ENCODE measurements at places on chromosomes 5 and 9.

DNA sequence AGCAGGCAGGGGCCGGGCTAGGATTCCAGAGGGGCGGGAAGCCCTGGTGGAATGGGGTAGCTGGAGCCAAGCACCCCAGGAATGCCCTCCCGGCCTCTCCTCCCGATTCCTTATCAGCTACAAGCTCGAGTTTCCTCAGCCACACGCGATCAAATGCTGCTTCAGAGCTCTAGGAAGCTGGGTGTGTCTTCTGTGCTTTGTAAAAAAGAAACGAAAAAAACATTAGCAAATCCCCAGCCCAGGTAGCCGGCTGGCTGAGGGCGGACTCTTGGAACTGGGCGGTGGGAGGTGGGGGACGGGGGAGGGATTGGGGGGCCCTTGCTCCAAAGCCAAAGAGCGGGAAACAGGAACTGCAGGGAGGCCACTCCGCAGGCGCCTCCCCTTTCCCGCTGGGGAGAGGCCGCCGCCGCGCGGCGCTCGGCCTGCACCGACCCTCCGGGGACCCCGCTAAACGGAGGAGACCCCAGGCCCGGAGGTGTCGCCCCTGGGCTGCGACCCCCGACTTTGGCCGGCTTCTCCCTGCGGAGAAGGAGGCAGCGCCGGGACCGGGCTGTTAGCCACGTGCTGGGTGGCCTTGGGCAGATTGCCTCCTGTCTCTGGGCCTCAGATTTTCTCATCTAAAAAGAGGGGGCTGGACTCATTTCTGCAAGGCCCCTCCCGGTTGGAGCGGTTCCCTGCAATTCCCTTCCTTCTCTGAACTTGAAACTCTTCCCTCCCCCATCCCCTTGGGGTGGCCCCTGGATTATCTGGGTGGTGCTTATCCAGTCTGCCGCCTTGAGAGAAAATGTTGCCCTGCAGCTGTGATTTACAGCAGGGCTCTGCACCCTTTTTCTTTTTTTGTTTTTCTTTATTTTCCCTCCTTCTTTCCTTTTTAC lies 40.9 kb upstream of the FABP6 start:
- no peak for DNase-seq

DNA sequence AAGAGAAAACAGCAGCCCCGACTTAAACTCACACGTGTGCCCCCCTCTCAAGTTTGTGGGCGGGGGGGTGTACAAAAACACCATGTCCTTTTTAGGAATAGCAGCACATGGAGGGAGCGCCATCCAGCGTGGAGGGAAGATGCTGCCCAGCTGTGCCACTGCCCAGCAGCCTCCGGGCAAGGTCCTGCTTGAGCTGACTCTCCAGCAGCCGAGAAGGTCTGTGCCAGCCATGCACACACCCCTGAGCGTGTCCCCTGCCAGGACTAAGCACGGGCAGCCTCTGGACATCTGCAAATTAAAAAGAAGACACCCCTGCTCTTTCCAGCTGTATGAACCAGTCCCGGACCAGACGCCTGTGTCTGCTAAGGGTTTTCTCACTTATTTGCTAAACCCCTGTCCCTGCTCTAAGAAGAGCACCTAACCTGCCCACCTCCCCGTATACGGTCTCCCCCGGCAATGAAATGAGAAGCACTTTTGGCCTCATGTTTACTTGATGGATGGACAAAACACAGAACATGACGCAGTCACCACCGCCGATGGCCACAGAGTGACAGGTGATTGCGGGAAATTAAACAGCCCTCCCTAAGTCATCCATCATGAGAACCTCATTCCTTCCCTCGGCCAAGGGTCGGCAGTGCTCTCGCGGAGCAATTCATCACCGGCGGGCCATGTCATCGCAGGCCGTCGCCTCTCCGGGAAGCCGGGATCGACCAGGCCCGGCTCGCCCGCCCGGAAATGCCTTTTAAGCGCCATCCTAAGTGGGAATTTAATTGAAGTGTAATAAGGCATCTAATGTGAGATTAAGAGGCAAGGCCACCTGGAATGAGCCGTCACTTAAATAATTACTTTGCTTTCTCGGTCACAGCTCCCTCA lies 96.9 kb downstream of the OLFM1 start:
- DNase-seq: no peak

- DNase-seq: no peak
These were observed 72.3 kb downstream of the DROSHA start for GRCh38 chr5:31459594-31459993.

- no peak for DNase-seq
These were observed 9.7 kb downstream of the SERINC5 start for GRCh38 chr5:80246001-80246758.

DNA sequence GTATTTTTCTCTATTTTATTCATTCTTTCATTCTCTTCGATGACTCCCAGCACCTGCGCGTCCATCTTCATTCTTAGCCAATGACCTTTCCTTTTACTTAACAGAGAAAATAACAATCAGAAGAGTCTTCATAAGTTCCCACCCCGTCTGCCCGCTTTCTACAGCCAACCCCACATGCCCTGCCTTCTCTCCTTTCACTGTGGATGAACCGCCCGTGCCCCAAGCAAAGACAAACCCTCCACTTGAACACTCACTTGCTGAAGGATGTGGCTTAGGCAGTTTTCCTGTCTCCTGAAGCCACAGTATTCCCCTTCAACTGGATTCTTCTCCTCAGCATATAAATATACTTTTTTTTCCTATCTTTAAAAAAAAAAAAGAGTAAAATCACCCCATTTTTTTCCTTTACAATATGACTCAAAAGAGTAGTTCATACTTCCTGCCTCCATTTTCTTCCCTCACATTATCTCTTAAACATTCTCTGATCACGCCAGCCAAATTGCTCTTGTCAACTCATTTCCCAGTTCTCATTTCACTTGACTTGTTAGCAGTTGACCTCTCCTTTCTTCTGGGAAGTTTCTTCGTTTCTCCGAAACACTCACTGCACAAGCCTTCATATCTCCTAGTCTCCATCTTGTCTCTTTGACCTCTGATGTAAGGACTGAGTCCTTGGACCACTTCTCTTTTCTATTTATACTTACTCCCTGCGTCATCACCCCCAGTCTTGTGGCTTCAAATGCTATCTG lies 11.1 kb downstream of the NIPSNAP3B start:
- no peak for DNase-seq

GRCh38 chr9:110802416-110803035 lies 133.9 kb downstream of the MUSK start:
- DNase-seq: no peak

GRCh38 chr5:1659100-1659981 lies 135.6 kb upstream of the LPCAT1 start:
- no peak for DNase-seq

DNA sequence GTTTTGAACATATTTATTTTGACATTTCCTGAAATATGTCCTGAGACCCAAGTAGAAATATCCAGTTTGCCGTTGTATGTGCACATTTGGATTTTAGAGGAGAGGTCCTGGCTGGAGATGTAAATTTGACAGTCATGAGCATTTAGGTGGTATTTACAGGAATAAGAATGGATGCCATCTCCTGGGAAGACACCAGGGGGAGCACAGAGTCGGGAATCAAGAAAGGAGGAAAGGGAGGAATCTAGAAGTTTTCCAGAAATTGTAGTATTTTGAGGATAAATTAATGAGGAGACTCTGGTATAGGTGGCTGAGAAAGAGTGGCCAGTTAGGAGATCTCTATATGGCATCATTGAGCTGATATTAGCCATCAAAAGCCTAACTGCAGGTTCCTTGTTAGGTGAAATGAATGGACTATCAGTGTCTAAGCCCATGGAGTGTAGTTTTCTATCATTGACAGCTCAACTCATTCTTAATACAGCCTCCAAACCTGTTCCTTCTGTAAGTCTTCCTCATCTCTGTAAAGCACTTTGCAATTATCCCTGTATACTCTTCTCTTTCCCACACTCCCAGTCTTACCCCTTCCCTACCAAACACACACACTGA lies 7.2 kb downstream of the GAPT start:
- no peak for DNase-seq

- no peak for DNase-seq
These were observed 84.5 kb downstream of the PRLR start for GRCh38 chr5:35145691-35146317.

DNA sequence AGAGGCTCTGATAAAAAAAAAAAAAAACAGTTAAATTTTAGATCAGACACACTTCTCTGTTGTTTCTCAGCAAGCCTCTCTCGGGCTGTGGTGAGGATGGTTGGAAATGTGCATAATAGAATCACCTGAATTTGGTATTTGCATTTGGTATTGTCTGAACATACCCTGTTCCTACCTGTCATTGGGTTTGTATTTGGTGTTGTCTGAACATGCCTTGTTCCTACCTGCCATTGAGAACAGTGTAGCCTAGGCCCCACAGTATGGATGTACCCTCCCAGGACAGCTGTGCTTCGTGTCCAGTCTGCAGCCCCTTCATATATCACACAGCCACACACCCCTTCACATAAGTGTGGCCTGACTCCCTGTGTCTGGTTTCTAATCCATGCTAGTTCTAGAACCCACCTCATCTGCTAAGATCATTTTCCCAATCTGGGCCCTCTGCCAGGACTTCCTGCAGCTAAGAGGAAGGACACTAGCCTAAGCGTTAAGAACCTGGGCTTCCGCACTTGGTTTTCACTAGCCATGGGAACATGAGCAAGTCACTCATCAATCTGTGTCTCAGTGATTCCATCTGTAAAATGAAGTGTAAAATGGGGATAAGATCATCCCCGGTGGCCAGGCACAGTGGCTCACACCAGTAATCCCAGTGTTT lies 49.2 kb downstream of the ITGA2 start:
- no peak for DNase-seq

DNA sequence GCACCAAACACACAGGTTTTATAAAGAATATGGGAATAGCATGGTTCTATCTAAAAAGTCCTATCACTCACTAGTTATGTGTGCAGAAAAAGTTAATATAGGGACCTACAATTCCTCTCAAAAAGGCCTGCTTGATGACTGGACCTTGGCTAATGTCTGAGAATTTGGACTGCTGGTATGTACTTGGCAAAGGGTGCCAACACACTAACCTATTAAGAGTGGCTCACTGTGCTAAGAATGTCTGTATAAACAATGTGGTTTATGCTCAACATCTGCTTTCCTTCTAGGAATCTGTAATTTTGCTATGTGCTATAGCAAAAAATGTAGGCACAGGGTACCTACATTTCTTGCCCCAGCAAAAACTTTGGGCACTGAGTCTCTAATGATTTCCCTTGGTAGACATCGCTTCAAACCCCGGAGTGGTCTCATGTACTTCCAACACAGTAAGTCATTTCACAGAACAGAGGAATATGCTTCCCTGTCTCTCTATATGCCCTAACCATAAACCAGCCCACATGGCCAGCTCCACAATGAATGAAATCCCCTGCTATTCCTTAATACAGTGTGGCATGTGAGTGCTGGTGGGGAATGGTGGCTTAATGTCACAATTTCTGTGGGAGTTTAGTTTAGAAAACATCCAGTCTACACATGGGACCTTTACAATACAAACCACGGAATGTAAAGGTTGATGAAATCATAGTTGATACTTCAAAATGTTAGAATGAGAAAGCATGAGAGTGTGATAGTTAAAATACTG lies 101.7 kb downstream of the UBAP2 start:
- no peak for DNase-seq

- no peak for DNase-seq
These were observed 11.8 kb upstream of the REEP5 start for GRCh38 chr5:112933651-112934365.

DNA sequence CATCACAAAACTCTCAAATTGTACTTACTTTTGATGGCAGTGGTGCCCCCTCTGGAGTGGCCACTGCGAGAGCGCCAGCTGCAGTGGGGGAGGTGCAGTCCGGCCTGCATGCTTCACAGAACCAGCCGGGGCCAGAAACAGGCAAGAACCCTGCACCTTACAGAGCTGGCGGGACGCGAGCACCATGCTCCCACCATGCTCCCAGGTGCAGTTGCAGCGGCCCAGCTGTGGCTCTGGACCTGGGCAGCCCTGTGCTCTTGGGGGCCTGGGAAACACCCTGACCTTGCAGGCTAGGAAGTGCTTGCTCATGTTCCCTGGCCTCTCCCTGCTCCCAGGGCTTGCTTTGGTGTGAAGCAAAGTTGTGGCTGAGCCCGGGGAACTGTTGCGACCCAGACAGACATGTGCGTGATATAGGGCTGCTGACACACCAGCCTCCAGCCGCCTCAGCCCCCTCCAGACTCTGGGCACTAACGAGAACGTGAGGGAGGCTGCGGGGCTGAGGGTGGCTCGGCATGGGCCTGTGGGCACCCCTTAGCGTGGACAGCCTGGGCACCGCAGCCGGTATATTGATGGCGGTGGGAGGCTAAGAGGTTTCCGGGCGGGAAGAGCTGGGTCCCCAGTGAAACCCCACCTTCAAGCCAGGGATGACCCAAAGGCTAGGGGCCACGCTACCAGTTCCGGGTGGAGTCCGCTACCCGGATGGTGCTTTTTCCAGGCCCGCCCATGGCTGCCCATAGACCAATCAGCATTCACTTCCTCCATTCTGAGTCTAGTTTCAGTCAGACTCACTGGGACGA lies 1809.9 kb upstream of the ACO1 start:
- DNase-seq: no peak

- DNase-seq: no peak
These were observed 122.0 kb downstream of the DAB2IP start for GRCh38 chr9:121773286-121773953.

GRCh38 chr9:93134740-93135444 lies 841 bp upstream of the NINJ1 start:
- no peak for DNase-seq

GRCh38 chr9:113875459-113876150 lies 504 bp upstream of the ZNF618 start:
- no peak for DNase-seq

DNA sequence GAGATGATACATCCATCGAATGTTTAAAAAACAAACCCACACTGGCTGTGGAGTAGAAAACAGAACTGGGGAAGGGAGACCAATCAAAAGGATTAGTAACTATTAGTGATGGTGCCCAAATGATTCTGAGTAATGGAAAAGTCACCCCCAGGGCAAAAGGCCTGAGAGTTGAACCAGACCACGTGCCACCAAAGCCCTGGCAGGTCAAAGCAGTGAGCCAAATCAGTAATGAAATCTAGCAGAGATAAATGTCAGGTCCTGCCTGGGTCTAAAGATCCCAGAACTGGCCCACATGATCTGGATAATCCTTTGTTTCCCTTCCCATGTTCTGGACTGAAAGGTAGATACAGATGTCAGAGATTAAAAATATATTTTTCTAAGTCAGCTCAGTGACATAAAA lies 9.4 kb downstream of the OTULINL start:
- DNase-seq: no peak

- DNase-seq: no peak
These were observed 10.0 kb upstream of the CCL28 start for GRCh38 chr5:43422143-43422542.

DNA sequence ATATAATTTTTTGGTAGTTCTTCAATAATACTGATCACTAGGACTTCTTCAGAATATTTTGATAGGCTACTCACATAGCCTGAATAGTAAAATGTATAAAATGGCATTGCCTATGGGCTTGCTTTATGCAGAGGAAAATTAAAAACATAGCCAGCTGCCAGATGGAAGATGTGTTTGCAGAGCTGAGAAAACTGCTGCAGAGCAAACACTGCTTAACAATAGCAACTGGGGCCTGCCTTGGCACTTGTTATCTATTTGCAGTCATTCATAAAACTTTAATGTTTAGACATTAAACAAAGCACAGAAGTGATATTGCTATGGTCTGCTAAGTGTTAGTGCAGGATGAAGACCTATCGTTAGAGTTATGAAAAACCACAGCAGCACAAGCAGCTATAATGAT lies 151.5 kb upstream of the SMC2 start:
- peak; percentile 60 for DNase-seq

GRCh38 chr9:2677915-2678889 lies 39.1 kb upstream of the KCNV2 start:
- no peak for DNase-seq
